GM23338 (cell line): ENCODE measurements at places on chromosomes 5 and 9.

DNA sequence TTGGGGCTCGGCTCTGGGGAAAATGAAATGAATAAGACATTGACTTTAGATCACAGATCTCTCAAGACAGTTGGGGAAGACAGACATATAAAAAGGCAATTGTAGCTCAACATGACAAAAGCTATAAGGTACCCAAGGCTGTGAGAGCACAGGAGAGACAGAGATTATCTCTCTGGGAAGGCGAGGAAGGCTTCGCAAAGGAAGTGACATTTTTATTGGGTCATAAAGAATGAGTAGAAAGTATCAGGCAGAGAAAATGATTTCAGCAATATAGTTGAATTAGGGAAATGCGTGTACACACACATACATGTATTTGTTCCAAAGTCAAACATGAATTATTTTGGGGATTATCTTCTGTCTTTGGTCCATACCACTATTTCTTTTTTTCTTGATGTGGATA is 381.8 kb upstream of the ADAMTSL1 start:
- no peak for DNase-seq

DNA sequence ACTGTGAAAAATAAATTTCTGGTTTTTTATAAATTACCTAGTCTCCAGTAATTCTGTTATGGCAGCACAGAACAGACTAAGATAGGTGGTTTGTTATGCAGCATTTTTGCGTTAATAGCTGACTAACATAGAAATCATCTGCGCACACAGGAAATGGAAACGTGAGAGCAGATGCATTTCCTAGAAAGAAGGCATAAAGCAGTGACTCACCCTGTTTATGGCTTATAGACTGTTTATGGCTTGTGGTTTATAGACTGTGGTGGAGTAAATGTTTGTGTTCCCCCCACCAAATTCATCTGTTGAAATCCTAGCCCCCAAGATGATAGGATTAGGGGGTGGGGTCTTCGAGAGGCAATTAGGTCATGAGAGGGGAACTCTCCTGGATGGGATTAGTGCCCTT is 18.3 kb upstream of the OSMR start:
- no peak for DNase-seq

- DNase-seq = peak; percentile 61
These were observed 91.6 kb downstream of the NFIB start for GRCh38 chr9:14222149-14222835.

DNA sequence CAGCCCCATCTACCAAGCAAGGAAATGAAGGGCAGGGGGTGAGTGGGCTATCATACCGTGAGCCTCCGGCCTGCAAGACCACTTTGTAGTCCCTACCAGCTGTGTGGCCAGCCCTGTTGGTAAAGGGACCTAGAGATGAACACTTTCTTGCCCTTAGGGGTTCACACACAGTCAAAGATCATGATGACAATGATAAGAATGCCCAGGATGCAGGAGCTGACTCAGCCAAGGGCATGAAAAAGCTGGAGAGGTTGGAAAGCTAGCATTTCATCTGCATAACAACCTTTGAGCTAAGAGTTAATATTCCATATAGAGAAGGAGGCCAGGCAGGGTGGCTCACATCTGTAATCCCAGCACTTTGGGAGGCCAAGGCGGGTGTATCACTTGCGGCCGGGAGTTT is 19.2 kb upstream of the FGFR4 start:
- DNase-seq = no peak
